Eye (tissue), 1 donor: ENCODE measurements at places on chromosomes 6 and 20.

GRCh38 chr6:124670801-124671200, 291.4 kb upstream of the RNF217 start:
- DNase-seq, result no peak

- DNase-seq, result no peak
These were observed 29.2 kb downstream of the ISM1 start for GRCh38 chr20:13250251-13250650.

- peak; percentile 71 for DNase-seq
These were observed 601.2 kb upstream of the ARID1B start for GRCh38 chr6:156175971-156176421.

DNA sequence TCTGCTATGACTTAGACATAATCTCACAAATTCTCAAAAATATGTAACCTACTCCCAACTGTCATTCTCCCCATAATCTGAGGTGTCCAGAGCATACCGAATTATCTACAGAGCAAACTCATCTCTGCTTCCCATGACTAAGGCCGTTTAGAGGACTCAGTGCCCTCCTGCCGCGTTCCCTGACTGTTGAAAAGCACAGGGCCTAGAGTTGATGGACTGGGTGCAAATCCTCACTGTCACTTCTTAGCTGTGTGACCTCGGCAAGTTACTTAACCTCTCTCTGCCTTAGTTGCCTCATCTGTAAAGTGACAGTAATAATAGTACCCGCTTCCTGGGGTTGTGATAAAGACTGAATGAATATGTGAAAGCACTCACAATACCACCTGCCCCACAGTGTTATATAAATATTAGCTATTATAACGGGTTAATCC, 4.7 kb upstream of the TUBB2A start:
- DNase-seq, result peak; percentile 63

GRCh38 chr6:143595251-143596036, 82.3 kb upstream of the PHACTR2 start:
- no peak for DNase-seq

GRCh38 chr6:1215884-1216487, 95.9 kb upstream of the FOXQ1 start:
- no peak for DNase-seq

GRCh38 chr20:32203356-32204204, 4.0 kb downstream of the PLAGL2 start:
- DNase-seq, result no peak

- peak; percentile 25 for DNase-seq
These were observed 23.6 kb downstream of the LRP11 start for GRCh38 chr6:149840345-149841075.
